Urinary bladder (tissue), 4 donors: ENCODE measurements at places on chromosomes 3 and 15.

DNA sequence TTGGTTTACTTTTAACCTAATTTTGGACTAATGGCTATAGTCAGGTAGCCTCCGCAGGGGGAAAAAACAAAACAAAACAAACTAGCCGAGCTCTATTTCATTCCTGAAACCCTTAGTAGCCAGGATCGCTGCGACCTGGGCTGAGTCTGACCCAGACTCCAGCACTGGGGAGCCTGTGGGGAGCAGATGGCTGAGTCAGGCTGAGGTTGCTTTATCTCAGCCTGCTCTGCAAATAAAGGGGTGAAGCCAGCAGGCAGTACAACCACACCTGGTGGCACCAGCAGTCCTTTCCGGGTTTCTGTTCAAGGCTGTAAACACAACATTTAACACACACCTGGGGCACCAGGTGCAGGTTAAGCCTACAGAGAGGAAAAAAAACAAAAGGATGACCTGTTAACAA lies 27.3 kb downstream of the ABHD2 start:
- no peak for DNase-seq

GRCh38 chr3:194541483-194541882 lies 54.7 kb upstream of the ATP13A3 start:
- no peak for DNase-seq

- DNase-seq = no peak
These were observed 8.6 kb upstream of the NR2F2 start for GRCh38 chr15:96321639-96322535.

DNA sequence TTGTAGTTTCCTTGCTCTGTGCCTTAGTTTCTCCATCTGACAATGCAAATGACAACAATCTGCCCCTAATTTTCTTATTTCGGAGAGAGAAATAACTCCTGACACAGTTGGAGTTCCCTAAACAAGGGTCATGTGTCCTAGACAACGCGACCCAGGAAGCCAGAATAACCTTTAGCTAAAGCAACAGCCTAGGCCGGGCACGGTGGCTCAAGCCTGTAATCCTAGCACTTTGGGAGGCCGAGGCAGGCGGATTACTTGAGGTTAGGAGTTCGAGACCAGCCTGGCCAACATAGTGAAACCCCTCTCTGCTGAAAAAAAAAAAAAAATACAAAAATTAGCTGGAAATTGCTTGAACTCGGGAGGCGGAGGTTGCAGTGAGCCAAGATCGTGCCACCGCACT lies 49.9 kb downstream of the MCF2L2 start:
- no peak for DNase-seq
